ENCODE measurements at places on chromosomes 11 and 22.

- no peak for DNase-seq
Measured at GRCh38 chr11:13928566-13929251, 33.8 kb upstream of the SPON1 start.

DNA sequence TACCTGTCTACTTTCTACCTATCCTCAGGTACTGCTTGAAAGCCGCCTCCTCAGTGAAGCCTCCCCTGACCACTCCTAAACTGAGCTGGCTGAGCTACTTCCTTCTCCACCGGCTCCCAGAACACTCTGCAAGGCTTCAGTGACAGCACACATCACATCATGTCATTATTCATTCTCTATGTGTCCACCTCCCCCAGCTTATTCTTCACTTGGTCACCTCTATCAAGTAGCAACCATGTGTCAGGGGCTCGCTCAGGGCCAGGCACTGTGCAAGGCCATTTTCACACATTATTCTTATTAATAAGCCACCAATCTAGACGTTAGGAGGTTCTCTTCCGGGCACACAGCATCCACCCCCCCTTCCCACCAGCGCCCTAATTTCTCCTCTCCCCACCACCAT lies 3.7 kb upstream of the ELFN2 start:
- DNase-seq = no peak

GRCh38 chr11:47161134-47161854 lies 15.4 kb downstream of the ARFGAP2 start:
- peak; percentile 44 for DNase-seq

DNA sequence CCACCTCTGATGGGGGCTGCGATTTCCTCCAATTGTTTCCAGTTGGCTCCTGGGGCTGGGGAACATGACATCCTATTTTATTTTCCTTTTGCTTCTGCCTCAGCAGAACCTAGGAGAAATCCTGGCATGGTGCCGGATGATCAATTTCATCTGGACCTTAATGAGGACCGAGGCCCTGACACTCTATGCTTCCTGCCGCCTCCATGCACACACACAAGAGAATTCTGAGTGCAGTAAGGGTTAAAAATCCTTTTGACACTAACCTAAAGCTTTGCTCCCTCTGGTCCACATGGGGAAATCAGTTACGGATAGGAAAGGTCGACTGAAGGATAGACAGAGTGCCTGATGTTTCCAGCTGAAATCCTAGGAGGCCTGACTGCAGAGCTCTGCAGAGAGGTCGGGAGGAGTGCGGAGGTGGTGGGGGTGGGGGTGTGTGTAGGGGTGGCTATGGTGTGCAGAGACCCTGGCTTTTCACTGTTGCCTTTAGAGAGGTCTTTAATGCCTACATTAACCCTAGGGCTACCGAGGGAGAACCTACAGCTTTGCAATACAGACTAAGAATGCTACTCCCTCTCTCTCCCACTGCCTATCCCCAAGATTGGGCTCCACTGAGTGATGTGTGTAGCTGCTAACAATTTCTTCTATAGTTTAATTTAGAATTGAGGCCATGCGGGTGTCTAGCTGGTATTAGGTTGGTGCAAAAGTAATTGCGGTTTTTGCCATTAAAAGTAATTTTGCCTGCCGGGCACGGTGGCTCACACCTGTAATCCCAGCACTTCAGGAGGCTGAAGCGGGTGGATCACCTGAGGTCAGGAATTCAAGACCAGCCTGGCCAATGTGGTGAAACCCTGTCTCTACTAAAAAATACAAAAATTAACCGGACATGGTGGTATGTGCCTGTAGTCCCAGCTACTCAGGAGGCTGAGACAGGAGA lies 53.6 kb upstream of the INCENP start:
- DNase-seq = no peak

DNA sequence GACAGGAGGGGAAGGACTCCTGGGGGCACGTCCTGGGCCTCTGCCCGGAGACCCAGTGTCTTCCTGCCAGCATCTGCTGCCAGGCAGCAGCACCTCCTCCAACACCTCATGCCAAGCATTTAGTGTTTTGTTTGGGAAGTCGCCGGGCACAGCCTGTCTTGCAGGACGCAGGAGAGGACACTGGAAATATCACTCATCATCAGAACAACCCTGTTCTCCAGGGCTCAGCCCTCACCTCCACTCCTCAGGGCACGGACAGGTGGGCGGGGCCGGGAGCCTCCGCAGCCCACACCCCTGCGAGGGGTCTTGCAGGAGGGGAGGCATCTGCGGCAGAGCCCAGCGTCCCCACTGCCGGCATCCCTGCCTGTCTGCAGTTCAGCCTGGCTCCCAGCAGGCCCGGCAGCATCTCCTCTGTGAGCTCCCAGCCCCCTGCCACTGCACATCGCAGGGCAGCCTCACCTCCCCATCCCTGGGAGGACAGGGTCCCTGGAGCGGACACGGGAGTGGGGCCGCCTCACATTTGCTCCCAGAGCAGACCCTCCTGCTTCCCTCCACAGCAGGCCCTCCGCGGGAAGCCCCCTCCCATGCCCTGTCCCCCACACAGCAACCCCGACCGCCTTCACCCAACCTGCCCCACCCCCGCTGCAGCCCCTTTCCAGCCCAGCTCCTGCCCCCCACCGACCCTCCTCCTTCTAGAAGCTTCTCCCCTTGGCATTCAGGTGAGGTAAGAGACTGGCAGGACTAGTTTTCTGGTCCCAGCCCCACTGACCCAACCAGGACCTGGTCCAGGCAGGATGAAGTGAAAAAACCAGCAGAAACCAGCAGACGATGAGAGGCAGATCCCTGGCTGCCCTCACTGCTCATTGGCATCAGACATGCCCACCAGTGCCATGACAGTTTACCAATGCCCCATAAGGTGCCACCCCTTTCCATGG lies 72.7 kb downstream of the BRD1 start:
- no peak for DNase-seq

DNA sequence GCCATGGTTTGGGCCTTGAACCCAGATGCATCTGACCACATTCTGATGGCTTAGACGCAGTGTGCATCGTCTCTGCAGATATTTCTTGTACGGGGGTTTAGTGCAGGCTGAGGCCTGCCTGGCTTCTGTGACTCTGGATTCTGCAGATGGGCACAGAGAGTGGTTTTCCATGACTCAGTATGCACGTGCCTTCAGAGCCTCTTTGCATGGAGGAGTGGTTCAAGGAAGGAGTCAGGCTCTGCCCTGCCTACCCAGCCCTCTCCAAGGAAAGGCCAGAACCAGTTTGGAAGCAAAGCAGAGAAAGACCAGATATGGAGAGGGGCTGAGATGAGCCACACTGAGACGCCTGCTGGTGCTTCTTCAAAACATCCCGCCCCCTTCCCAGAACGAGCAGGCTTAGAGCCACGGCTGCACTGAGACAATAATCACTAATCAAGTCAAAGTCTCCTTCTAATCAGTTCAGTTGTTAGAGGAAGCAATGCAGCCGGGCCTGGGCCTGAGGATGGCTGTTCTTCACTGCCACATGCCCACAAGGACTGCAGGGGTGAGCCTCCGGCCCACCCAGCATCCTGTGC lies 308.9 kb downstream of the NXPE2 start:
- no peak for DNase-seq

DNA sequence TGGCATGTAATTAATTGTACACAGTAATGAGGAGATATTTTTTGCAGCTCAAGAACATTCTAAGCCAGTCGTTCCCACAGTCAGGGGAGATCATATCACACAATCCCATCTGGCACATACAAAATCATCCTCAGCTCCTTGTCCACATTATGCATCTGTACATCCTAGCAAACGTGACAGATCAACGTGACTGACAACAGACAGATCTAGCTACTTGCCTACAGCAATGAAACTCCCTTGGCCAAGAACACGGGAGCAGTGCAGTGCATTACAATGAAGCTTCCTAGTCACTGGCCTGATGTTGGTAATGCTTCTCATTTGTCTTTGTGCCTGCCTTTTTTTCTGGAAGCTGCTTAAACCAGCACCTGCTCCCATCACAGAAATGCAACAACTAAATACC lies 24.5 kb upstream of the GUCY1A2 start:
- no peak for DNase-seq

DNA sequence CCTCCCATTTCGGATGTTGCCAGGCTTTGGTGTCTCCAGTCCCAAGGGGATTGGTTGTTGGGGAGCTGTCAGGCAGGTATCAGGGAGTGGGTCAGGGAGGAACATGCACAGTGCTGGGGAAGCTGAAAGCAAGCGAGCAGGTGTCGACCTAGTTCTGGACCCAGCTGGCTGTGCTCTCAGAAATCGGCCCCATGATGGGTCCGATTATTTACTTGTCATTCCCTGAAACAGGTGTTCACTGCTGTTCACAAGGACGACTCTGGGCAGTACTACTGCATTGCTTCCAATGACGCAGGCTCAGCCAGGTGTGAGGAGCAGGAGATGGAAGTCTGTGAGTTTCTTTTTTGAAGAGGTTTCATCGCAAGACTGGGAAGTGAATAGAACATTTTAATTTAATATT lies 76.8 kb downstream of the JAM3 start:
- peak; percentile 57 for DNase-seq

DNA sequence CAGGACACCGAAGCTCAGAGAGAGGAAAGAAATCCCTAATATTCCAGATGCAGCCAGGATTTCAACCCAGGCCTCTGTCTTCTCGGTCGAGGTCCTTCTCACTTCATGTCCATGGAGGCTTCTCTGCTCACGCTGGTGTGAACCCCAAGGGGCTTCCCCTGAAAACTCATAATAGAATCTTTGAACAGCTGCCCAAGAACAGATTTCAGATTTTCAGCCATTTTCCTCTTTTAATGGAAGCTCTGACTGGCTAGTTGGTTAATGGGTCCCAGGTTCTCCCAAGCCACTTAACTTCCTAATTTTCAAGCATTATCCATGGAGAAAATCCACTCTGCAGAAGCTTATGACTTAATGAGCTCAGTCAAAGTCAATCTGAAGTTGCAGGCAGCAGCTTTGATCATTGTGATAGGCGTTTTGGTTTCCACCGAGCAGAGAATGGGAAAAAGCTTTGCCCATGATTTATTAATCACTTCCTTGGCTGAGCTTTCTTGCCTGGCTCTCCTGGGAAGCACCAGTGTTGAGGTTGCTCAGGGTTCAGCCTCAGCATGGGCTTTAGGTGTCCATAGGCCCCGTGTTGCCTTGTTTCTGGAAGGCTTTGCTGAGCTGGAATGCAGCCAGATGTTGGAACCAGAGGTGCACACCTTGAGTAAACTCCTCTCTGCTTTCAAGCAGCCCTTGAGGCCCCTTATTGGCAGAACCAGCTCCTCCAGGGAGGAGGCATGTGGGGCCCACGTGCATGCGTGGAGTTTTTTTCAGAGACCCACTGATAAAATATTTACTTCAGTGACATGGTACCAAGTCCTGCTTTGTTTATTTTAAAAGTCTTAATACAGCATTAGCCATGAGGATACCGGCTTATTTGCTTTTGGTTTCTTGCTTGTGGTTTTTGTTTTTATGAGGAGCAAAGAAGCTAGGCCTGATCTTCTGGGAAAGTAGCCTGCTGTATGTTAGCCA lies 25.5 kb downstream of the LDLRAD3 start:
- DNase-seq = no peak

DNA sequence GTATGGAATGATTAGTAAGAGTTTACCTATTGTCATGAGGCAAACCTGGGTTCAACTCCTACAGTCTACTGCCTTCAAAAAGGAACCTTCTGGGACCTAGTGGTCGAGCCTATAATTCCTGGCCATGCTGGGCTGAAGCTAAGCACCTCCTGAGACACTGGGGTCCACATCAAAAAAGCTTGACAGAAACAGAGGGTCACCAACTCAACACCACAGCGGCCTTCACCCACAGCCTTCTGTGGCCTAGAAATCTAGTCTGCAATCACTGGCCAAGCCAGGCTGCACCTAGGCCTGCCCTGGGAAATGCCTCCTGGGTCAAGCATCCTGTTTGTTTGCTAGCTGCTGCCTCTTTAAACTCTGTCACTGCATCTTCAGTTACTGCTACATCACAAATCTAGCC lies 153.9 kb upstream of the C11orf58 start:
- no peak for DNase-seq

- DNase-seq = no peak
Measured at GRCh38 chr11:95711162-95711944, 78.2 kb downstream of the FAM76B start.

- no peak for DNase-seq
Measured at GRCh38 chr11:44338698-44339529, 29.0 kb upstream of the ALX4 start.

DNA sequence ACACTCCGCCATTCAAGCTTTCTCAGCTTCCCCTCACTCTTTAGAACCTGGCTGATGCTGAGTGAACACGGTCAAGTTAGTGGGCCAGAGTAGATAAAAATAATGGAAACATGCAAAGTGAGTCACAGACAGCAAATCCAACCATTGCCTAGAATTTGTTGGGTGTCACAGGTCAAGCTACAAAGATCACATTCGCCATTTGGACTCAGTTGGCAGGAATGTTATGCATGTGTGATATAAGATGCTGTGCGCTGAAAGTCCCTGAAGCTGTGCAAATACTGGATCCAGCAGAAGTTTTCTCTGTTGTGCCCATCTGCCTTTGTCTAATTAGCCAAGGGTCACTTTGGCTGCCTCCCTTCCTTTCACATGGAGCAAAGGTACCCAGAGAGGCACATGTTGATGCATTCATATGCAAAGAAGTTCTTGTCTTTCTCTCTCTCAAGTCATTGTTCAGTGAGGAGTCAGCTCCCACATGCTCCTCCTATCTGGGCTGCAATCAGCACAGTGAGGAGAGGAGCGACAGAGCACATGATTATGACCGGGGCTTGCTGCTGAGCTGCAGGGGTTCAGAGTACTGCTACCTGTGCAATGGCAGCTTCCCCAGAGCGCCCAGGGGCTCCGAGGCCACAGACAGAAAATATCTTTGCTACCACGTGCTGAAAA lies 39.7 kb downstream of the FLI1 start:
- DNase-seq = no peak

DNA sequence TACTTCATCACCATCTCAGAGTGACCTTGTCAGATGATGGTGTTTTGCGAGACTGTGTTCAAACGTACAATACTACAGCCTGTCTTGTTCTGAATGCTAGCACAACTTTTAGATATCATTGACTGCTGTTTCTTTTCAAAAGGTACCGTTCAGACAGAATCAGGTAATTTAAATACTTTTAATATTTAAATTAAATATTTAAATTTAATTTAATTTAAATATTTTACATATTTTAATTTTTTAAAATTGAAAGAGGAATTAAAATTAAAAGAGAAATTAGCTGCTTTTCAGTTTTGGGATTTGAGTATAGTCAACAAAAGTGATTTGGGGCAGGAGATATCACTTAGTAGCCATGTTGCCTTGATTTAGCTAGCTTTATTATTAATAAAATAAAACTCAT lies 642.1 kb upstream of the CCDC179 start:
- DNase-seq = no peak

- DNase-seq = no peak
Measured at GRCh38 chr11:105699203-105699602, 89.3 kb downstream of the GRIA4 start.

- no peak for DNase-seq
Measured at GRCh38 chr11:19080579-19080993, 20.1 kb upstream of the MRGPRX2 start.

- no peak for DNase-seq
Measured at GRCh38 chr22:44384563-44385295, 72.0 kb upstream of the SHISAL1 start.

GRCh38 chr11:92300876-92301275 lies 76.3 kb downstream of the FAT3 start:
- DNase-seq = no peak

Data from NCI-H2107 (cell line).